Activated naive CD4-positive, alpha-beta T cell treated with anti-CD3 and anti-CD28 coated beads, Interleukin-2, amount 50 U/mL, for 72 hours (primary cell): ENCODE measurements at places on chromosomes 1 and 21. TPM values are rescaled to one million over a fixed set of nuclear protein-coding genes. Genes with fewer than 3 reads are reported as not detected.

DNA sequence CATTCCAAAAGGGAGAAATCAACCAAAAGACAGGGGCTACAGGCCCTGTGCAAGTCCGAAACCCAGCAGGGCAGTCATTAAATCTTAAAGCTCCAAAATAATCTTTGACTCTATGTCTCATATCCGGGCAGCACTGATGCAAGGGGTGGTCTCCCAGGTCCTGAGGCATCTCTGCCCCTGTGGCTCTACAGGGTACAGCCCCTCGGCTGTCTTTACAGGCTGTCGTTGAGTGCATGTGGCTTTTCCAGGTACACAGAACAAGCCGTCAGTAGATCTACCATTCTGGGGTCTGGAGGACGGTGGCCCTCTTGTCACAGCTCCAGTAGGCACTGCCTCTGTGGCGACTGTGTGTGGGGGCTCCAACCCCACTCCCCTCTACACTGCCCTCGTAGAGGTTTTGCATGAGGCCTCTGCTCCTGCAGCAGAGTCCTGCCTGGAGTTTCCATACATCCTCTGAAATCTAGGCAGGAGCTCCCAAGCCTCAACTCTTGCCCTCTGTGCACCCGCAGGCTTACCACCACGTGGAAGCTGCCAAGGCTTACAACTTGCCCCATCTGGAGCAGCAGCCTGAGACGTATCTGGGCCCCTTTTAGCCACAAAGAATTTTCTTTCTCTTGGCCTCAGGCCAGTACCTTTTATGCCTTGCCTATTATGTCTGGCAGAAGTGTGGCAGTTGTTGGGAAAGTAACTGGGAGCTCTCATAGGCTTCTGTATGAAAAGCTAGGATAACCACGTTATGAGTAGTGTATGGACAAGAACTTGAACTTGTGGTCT is 52.5 kb downstream of the POU2F1 start:
- DNase-seq: no peak

The ALPL gene
- total RNA-seq: not detected

GRCh38 chr1:218025454-218025853 is 259.6 kb upstream of the RRP15 start:
- no peak for DNase-seq

DNA sequence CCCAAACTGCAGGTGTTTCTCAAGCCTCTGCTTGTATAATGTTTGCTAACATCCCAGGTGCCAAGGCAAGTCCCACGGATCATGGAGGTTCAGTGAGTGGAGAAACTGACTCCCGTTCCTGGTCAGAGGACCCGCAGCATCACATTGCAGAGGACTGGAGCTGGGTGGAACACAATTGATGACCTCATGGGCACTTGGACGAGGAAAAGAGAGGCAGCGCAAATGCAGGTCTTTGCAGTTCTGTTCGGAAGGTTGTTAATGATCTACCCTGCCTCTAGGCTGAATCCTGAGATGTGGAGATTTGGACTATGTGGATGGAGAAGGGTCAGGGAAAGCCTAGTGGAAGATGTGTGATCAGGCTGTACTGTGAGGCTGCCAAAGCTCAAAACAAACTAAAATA is 192.9 kb downstream of the DUSP10 start:
- DNase-seq: no peak

GRCh38 chr1:207342332-207342731 is 20.9 kb downstream of the CD55 start:
- no peak for DNase-seq

The KCNE2 gene
- total RNA-seq: not detected

GRCh38 chr1:229368347-229368746 is 25.5 kb upstream of the CCSAP start:
- no peak for DNase-seq

DNA sequence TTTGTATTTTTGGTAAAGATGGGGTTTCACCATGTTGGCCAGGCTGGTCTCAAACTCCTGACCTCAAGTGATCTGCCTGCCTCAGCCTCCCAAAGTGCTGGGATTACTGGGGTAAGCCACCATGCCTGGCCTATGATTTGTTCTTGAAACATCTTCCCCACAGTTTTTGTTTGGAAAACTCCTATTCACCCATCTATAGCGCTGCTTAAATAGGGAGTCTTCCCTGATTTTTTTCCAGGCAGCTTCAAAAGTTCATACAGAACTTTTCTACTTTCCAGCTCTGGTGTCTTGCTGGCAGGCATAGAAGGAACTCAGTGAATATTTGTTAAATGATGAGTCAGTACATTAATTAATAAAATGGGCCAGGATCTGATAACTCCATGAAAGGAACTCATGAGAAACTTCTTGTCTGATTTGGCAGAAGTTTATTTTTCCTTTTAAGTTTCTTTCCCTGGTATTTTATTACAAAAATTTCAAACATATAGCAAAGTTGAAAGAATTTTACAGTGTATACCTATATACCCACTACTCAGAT is 33.0 kb upstream of the TTC22 start:
- no peak for DNase-seq

GRCh38 chr1:25110036-25110435 is 122.3 kb downstream of the SYF2 start:
- no peak for DNase-seq

DNA sequence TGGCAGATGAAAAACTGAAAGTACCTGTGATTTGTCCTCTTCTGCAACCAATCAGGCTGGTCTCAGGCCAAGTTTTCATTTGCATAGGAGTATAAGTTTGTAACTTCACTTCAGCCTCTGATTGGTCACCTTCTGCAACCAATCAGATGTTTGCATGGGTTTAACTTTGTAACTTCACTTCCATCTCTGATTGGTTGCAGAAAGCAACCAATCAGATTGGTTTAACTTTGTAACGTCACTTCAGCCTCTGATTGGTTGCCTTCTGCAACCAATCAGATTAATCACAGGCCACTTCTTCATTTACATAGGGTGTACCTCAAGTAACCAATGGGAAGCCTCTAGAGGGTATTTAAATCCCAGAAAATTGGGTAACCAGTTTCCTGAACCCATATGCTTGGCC is 18.9 kb upstream of the TUT4 start:
- DNase-seq: no peak
